ENCODE measurements at places on chromosomes 5 and 9.

GRCh38 chr5:69279517-69279916 lies 44.8 kb downstream of the CDK7 start:
- DNase-seq: no peak

- DNase-seq: no peak
These were observed 87.7 kb downstream of the RAB3C start for GRCh38 chr5:58670582-58670981.

DNA sequence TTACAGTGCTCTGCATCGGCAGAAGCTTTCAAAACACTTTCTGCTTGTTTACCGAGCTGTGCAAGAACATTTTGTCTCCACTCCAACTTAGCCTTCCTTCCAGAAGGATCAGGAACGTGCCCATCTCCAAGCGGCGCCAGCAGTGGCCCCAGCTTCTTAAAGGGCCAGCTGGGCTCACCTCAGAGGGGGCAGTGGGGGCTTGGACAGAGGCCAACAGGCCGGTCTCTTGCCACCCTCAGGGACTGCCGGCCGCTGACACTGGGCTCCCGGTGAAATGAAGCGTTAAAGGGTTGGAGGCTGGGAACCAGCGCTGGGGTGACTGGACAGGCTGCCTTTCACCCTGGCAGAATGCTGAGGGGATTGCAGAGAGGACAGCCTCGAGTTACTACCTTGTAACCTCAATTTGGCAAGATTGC lies 67.0 kb upstream of the RNU6ATAC start:
- DNase-seq: no peak

GRCh38 chr5:79794347-79794746 lies 104.7 kb downstream of the CMYA5 start:
- no peak for DNase-seq

DNA sequence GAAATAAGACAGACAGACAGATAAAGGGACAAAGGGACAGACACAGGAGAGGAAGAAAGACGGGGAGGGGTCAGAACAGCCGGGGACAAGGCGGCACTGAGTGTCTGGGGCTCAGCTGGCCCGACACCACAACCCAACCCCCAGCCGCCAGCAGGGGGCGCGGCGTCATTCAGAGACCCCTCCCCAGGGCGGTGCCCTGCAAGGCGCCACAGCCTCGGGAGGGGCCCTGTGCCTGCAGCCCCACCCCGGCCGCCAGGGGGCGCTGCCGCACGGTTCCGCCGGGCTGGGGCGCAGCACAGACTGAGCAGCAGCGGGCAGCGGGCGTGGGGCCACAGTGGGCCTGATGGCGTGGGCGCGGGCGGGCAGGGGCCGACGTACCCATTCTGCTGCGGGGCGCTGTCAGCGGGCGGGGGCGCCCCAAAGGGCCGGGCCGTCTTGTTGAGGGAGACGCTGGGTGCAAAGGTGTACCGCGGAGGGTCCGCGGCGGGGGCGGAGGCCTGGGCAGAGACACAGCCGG lies 5.9 kb downstream of the PDLIM7 start:
- no peak for DNase-seq

GRCh38 chr9:121021301-121021700 lies 28.8 kb downstream of the C5 start:
- no peak for DNase-seq

GRCh38 chr9:95985440-95986055 lies 110.1 kb downstream of the ERCC6L2 start:
- no peak for DNase-seq

- DNase-seq: no peak
These were observed 1.4 kb upstream of the PKD2L2 start for GRCh38 chr5:137887831-137888230.

GRCh38 chr9:130240410-130241197 lies 25.0 kb upstream of the HMCN2 start:
- DNase-seq: no peak

DNA sequence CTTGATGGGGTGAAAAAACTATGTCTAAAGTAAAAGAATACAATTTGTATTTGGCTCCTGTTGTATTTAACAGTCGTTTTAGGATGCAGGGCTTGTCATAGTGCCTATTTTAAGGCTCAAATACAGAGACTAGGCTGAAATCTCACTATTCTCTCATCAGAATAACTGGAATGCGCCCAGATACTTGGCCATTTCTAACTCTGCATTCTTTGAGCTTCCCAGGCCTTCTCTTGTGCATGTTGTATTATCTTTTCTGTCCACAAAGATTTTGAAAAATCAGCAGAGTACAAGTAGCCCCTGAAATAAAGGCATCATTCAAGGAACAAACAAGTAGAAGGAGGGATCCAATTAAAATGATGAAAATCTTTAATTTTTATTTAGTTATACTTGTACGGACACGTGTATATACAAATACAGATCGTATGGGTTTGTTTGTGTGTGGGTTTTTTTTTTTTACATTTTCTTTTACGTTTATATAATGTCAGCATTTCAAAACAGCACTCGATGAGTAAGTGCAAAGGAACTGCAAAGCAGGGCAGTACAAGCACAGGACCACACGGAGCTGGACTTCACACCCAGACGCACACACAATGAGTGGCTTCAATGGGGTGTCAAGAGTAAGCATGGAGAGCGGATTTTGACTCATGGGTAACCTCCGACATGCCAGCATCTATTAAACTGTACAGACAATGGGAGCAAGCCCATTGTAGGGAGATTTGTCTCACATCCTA lies 294.0 kb downstream of the EFNA5 start:
- no peak for DNase-seq

DNA sequence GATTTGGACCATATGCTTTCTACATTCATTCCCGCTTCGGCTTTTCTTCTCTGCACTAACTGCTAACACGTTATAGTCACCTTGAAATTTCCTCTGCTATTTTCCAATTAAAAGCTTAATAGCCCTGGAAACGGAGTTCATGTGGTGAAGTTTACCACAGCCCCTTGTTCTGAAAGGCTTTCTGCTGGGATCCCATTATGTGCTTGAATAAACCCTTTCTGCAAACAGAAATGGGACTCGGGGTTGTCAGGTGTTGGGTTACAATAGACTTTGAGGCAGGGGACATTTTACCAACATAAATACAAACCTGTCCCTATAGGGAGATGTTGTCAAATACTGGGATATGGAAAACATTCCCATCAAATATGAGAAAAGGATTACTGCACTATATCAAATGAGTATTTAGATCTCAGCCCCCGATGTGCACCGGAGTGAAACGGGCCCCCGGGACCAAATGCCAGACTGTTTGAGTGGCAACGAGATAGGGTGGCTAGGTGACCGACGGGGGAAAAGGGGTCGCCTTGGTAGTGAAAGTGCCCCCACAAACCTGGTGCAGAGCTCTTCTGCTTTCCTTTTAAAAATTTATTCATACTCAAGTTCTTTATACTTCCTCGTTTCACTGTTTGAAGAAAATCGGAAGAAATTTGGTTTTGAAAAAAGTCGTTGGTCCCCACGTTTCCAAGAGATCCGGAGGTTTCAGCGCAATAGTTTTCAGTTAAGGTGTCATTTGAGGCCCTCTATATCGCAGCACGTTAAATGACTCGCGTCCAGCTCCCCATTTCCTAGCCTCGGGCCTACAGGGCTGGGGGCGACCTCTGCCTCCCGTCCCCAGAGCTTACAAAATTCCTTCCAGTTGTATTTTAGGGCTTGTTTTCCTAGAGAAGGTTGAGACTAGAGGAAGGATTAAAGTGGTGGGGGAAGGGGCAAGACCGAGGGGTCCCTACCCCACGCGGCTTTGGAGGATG lies 2.1 kb upstream of the DMRT3 start:
- no peak for DNase-seq

GRCh38 chr5:88092358-88092757 lies 176.3 kb downstream of the TMEM161B start:
- no peak for DNase-seq

Data from left renal pelvis (tissue), 4 donors.